ENCODE measurements at places on chromosomes 7 and 10. TPM values are rescaled to one million over a fixed set of nuclear protein-coding genes. Genes with fewer than 3 reads are reported as not detected.

Gene SAMD9
- 8.6 TPM for total RNA-seq

Gene SHTN1
- 0.07 TPM for total RNA-seq

Gene CTBP2
- 0.16 TPM for total RNA-seq

Gene MMD2
- total RNA-seq = not detected

Gene ACTL6B
- total RNA-seq = not detected

Gene PIP
- not detected for total RNA-seq

Gene CALY
- total RNA-seq = not detected

Gene ZNF727
- not detected for total RNA-seq

Gene ANKRD61
- total RNA-seq = 0.58 TPM

DNA sequence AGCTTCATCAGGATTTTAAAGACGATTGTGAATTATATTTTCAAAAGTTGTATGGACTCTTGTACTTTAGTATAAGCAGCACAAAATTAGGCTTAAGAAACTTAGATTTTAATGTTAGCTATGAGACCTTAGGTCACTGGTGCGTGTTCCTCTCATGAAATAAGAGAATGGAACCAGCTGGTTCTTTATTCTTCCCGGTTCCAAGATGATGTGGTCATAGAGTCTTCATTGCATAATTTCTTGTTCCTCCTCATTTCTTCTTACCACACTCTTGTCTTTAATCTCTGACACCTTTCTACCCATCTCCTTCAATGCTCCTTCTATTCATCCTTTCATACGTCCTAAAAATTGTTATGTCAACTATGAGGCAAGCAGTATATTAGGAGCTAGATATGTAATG is 437.2 kb downstream of the AUTS2 start:
- no peak for DNase-seq

DNA sequence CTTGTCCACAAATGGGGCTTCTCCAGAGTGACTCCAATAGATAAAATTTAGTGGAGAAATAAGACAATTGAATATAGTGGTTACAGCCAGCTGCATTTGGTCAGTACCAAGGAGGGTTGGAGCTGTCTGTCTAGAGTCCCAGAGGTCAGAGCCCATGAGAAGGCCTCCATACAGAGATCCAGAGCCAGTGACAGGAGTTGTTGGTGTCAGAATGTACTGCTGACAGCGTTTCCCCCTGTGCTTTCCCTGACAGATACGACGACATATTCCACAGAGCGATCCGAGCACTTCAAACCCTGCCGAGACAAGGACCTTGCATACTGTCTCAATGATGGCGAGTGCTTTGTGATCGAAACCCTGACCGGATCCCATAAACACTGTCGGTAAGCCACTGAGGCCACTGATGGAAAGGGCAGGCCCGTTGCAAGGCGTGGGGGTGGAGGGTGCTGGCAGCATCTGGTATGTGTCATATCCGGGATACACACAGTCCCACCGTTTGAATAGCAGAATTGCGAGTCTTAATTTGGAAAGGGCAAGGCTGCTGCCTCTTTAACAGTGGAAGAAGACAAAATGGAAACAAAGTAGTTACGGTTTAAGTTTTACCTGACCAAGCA is 483.6 kb downstream of the NRG3 start:
- DNase-seq = no peak

- no peak for DNase-seq
Observed at GRCh38 chr7:141676618-141677017, 25.3 kb downstream of the DENND11 start.

- DNase-seq = no peak
Observed at GRCh38 chr10:132915411-132915810, 27.0 kb downstream of the CFAP46 start.

DNA sequence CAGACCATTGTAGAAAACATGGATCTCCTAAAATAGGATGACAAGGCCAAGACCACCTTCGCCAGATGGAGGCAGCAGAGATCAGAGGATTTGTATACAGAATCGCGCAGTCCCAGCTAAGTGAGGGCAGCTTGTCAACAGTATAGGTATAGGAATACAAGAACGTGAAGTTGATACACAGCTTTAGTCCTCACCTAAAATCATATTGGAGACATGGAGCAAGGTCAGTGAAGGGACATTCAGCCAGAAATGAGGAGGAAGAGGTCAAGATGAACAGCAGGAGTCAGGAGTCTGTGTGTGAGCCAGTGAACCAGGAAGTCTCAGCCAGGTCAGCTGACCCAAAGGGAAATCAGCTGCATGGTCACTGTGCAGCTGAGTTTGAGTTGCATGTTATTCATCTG is 263.4 kb upstream of the PRKCQ start:
- no peak for DNase-seq

GRCh38 chr10:120609006-120609405 is 152.0 kb downstream of the PLPP4 start:
- DNase-seq = no peak

- no peak for DNase-seq
Observed at GRCh38 chr7:95723583-95724180, 48.7 kb upstream of the DYNC1I1 start.

DNA sequence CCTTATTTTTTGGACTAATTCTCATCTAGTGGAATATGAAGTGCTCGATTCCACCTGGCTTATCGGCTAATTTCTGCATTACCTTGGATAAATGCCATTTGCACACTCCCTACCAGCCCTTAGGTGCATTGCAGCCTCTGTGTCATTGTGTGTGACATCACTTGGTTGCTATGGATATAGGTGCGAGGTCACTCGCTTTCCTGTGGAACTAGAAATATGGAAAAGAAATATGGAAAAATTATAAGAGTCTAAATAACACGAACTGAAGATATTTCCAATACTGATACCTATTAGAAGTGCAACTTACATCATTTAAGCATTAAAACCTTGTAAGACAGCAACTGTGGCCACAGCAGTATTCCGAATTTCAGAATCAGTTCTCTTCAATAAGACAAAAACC is 2.0 kb downstream of the YWHAG start:
- DNase-seq = no peak

DNA sequence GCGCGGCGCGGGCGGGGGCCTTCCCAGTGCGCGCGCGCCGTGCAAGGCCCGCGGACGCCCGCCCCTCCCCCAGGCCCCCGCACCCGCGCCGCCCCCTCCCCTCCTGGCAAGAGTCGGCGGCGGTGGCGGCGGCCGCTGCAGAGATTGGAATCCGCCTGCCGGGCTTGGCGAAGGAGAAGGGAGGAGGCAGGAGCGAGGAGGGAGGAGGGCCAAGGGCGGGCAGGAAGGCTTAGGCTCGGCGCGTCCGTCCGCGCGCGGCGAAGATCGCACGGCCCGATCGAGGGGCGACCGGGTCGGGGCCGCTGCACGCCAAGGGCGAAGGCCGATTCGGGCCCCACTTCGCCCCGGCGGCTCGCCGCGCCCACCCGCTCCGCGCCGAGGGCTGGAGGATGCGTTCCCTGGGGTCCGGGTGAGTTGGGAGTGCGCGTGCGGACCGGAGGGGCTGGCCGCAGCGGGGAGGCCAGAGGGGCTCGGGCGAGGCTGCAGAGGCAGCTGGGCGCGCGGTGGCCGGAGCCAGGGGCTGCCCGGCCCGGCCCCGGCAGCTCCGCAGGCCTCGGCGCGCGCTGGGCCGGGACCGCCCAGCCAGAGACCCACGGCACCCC is at the start of gene BMPR1A:
TSS of gene BMPR1A (plus strand) at position 109 of the 602 bp plus-strand sequence. CDS start 119,400 bp downstream, outside the sequence.
- no peak for DNase-seq

GRCh38 chr7:3300221-3300650 is 816 bp upstream of the SDK1 start:
- peak; percentile 58 for DNase-seq

- no peak for DNase-seq
Observed at GRCh38 chr7:3244241-3244814, 56.7 kb upstream of the SDK1 start.

DNA sequence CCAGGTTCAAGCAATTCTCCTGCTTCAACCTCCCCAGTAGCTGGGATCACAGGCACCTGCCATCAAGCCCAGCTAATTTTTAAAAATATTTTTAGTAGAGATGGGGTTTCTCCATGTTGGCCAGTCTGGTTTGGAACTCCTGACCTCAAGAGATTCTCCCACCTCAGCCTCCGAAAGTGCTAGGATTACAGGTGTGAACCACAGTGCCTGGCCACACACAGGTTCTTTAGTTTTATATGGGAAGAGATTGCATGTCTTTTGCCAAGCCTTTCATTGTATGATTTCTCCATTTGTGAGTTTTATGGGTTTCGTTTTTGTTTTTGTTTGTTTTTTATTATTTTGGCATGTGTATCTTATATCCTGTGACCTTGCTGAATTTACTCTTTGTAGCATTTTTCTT is 40.9 kb downstream of the C1GALT1 start:
- no peak for DNase-seq

- DNase-seq = no peak
Observed at GRCh38 chr7:103803631-103804030, 185.8 kb downstream of the RELN start.

- no peak for DNase-seq
Observed at GRCh38 chr7:41378156-41378555, 324.7 kb downstream of the INHBA start.

DNA sequence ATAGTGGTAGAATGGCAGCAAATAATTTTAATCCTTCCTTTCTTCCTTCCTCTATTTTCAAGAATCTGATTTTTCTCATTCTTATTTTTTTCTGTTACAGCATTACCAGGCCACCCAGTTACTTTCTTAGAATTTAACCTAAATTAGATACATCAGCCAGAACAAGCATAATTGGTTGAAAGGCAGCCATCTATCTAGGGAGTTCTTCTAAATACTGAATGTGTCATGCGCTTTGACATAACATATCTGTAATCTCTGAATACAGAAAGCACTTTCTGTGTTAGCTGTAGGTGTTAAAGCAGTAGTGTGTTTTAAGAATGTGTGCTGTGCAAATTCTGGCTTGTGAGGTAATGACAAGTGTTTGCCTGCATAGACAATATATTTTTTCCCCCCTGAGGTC is 97.3 kb downstream of the BTRC start:
- DNase-seq = no peak

DNA sequence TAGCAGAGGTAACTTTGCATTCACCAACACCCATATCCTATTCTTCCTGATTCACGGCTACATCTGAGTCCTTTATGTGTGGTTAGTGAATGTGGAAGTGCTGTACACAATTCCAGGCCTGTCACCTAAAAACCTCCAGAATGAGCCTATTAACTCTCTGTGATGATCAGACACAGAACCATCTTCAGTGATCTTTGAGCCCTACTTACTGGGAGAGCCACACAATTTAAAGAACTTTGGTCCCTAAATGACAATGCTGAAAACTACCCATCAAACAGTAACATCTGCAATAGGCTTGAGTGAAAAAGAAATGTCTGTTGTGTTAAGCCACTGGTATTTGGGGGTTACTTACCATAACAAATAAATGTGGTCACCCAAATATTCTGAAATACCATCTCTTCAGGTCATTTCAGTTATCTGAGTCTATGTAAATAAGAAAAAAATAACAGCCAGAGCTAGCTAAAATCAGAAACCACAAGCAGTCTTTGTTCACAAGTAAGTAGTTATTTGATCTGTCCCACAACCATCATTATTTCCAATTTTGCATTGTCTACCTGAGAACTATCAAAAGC is 145.7 kb downstream of the HGF start:
- DNase-seq = no peak

- no peak for DNase-seq
Observed at GRCh38 chr10:50384898-50385297, 133.6 kb upstream of the ASAH2 start.

GRCh38 chr7:29955075-29955792 is 34.4 kb downstream of the SCRN1 start:
- DNase-seq = no peak

GRCh38 chr7:143504215-143504936 is 26.7 kb downstream of the TAS2R41 start:
- no peak for DNase-seq

DNA sequence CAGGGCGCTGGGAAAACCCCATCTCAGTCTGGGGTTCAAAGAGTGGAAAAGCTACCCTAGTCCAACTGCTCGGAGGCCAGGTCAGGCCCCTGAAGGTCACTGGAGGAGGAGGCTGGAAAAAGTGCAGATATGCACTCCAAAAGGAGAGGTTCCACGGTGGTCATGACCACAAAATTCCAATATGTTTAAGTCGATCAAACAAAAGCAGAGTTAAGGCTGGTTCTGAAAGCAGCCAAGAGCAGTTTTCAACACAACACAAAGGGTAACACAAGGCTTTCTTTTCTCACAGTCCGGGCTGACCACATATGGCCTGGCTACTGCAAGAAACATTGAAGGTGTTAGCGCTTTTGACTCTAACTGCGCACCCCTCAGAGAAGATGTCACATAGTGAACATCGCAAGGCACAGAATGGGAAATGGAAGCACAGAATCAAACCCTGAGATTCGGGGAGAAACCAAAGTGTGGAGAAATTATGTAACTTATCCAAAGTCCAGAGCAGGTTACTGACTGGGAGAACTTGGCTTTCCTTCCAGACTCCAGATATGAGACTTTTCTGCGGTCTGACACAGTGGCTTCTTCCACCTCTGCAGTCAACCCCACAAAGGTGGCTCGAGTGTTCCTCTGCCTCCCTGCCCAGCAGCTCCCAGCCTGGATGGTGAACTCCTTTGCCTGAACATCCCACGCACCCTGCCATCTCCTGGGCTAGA is 1.3 kb upstream of the GRB10 start:
- DNase-seq = no peak

GRCh38 chr7:35875292-35875691 is 74.4 kb downstream of the SEPTIN7 start:
- DNase-seq = no peak

- no peak for DNase-seq
Observed at GRCh38 chr10:114513381-114513792, 109.1 kb upstream of the AFAP1L2 start.

GRCh38 chr7:111840528-111840927 is 278.2 kb upstream of the IMMP2L start:
- DNase-seq = no peak

DNA sequence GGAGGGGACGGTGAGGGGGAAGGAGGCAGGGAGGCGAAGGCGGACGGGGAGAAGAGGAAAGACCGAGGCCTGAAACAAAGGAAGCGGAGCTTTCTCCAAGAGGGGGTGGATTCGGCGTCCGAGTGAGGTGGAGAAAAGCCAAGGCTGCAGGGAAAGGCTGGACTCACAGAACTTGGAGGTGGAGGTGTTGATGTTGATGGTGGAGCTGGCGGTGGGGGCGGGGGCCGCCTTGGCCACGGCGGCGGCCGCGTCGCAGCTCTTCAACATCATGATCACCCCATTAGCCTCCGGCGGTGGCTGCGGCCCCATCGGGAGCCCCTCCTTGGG is 578 bp downstream of the CACUL1 start:
- DNase-seq = peak; percentile 83

DNA sequence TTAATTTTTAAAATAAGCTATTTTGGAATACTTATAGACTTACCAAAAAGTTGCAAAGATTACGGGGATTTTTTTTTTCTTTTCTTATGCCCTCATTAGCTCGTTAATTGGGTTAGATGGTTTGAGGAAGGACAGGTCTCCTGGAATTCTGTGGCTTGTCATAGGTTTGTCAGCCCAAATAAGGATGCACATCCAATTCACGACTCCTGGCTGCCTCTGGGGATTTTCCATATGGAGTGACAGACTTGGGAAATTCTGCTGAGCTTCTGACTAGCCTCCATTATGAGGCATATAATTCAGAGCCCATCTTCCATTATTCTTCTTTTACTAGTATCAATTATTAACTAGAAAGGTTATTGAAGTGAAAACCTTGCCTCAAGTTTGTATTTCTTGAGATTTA is 102.1 kb downstream of the AUTS2 start:
- no peak for DNase-seq

- DNase-seq = no peak
Observed at GRCh38 chr7:19482628-19483027, 226.2 kb downstream of the POLR1F start.

- peak; percentile 87 for DNase-seq
Observed at GRCh38 chr10:130301021-130301892, 165.1 kb downstream of the GLRX3 start.

GRCh38 chr7:131638641-131639430 is 82.4 kb upstream of the PODXL start:
- no peak for DNase-seq

Data from activated CD4-positive, alpha-beta T cell treated with anti-CD3 and anti-CD28 coated beads, Interleukin-2, amount 10 ng/mL, durations not matched to agents 24 days and 14 days (primary cell).